ENCODE measurements at places on chromosomes 4 and X.

DNA sequence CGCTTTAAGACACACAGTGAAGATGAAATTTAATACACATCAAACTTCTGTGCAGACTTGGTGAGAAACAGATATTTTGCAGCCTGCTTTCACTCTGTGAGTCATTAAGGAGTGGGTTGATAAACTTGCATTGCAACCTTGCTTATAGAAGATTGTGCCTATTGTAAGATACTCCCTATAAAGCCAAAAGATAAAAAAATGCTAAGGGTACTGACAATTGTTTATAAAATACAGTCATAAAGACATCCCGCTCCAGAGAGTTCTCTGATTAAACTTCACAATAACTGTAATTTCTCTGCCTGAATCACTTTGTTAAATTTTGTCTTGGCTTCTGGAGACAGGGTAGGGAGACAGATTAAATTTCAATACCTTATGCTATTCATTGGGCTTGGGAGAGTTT lies 49.1 kb downstream of the GALNT7 start:
- no peak for DNase-seq

GRCh38 chr4:148204892-148205291 lies 237.3 kb downstream of the NR3C2 start:
- DNase-seq = no peak

- no peak for DNase-seq
These were observed 265.0 kb downstream of the ANK2 start for GRCh38 chr4:113314426-113314825.

GRCh38 chrX:104135677-104136076 lies 21.1 kb downstream of the SLC25A53 start:
- DNase-seq = no peak

GRCh38 chr4:15833801-15834200 lies 55.7 kb downstream of the CD38 start:
- no peak for DNase-seq

DNA sequence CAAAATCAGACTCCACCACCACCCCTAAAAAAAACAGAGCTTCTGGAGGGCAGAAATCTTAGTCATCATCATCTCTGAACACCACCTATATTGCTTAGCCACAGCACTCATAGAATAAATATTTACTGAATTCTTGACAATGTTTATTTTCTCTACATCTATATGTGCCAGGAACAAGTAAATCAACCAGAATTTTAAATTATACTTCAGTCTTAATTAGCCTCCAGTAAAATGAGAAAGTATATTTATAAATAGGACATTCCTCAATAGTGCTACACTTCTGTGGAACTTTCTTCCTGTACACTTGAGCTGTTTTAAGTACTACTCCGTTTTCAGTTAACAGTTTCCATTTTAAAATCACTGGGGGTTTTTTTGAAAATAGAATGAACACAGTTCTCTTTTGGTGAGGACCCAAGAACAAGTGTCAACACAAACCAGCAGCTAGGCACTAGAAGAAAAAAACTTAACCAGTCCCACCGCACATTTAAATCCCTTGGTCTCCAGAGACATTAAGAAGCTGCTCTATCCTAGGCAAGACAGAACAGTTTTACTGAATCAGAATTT lies 25.5 kb downstream of the SMIM14 start:
- no peak for DNase-seq

- no peak for DNase-seq
These were observed 126.3 kb downstream of the ATG4A start for GRCh38 chrX:108217876-108218275.

DNA sequence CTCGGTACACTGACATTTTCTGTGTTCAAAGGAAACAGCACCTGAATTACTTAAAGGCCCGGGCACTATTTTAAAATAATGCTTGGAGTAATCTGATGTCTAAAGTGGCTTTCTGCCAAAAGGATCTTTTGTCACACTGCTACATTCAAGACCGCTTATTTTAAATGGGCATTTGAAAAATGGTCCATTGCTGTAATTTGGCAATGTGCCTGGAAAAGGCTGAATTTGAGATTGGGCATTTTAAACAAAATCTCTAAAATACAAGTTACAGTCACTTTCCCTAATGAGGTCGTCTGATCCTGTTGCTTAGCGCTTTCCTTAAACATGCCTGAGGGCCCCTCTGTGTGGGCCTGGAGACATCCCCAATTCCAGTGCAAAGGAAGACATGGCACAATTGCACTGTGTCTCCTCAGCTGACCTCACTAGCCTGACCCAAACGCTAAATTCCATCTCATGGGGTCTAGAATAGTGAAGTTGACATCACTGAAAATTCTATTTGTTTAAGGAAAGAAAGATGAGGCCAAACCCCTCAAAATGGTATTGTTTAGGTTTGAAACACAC lies 214.2 kb downstream of the GPC3 start:
- DNase-seq = no peak

All from activated CD4-positive, alpha-beta T cell treated with anti-CD3 and anti-CD28 coated beads, Interleukin-2, amount 50 U/mL, for 48 hours (primary cell).